ENCODE measurements at places on chromosomes 11 and 22.
A peak's percentile ranks its signal among the peaks of the same experiment; 100 is the strongest.

DNA sequence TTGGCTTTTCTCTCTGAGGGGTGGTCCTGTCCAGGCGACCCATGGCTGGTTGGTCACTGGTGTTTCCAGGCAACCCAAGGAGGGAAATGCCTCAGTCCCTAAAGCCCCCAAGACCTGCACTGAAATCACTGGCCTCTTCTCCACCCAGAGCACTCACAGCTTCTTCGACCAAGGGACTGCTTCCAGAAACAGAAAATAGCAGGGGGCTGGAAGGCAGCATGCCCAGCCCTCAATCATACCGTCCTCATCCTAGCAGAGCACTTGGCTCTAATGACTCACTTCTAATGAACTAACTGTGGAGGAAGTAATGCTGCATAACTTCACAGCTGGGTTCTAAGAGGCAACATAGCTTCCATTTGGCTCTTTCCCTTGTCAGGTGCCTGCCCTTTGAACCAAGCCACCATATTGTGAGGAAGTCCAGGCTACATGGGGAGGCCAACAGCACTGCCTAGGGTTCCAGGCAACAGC lies 27.6 kb downstream of the DKK3 start:
- no peaks in the 10 kb centered on the region for H3K27me3 ChIP-seq
- no peak for DNase-seq
- H3K36me3 ChIP-seq: no peaks in the 10 kb centered on the region
- no peak overlapping the region for H3K4me3 ChIP-seq
- no peaks in the 10 kb centered on the region for H3K4me1 ChIP-seq

DNA sequence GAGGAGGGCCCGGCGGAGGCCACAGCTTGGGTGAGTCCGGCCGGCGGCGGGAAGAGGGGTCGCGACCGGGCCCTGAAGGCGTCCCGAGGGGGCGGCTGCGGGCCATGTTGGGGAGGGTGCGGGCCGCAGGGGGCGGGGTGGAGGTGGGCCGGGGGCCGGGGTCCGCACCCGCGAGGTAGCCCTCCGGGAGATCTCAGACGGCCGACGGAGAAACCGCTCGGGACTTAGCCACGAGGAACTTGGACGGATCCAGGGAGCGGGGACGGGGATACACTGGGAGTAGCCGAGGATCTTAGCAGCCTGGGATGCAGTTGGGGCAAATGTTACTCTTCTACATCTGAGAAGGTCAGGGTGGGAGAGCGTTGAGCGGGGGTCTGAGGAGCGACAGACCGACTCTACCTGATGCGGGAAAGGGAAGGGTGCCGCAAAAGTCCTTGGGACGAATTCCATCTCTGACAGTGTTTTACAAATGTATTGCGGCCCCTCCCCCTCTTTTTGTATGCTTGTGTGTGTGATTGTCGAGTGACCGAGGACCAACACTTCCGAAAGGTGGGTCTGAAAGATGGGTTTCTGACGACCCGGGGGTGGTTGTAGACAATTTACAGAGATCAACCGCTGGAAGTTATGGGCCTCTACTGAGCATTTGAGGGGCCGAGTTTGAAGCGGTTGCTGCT lies 658 bp downstream of the STIP1 start:
- H3K36me3 ChIP-seq: no peaks in the 10 kb centered on the region
- DNase-seq: peak; percentile 49
- no peak overlapping the region for H3K4me3 ChIP-seq
- no peaks in the 10 kb centered on the region for H3K27me3 ChIP-seq
- peaks cover 14% of the 10 kb centered on the region for H3K4me1 ChIP-seq

- DNase-seq: no peak
- peaks cover 18% of the 10 kb centered on the region for H3K4me1 ChIP-seq
- H3K27ac ChIP-seq: no peak overlapping the region
- H3K36me3 ChIP-seq: no peaks in the 10 kb centered on the region
- no peak overlapping the region for H3K4me3 ChIP-seq
- H3K27me3 ChIP-seq: no peaks in the 10 kb centered on the region
Measured at GRCh38 chr11:452916-453527, 2.9 kb downstream of the PTDSS2 start.

DNA sequence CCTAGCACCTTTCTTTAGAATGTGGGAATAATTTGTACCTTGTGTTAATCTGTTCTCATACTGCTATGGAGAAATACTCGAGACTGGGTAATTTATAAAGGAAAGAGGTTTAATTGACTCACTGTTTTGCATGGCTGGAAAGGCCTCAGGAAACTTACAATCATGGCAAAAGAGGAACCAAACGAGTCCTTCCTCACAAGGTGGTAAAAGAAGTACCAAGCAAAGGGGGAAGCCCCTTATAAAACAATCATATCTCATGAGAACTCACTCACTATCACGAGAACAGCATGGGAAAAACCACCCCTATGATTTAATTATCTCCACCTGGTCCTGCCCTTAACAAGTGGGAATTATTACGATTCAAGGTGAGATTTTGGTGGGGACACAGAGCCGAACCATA lies 127.1 kb upstream of the ANO3 start:
- DNase-seq: no peak
- no peaks in the 10 kb centered on the region for H3K27me3 ChIP-seq
- H3K36me3 ChIP-seq: no peaks in the 10 kb centered on the region
- H3K4me1 ChIP-seq: no peaks in the 10 kb centered on the region
- no peak overlapping the region for H3K27ac ChIP-seq

DNA sequence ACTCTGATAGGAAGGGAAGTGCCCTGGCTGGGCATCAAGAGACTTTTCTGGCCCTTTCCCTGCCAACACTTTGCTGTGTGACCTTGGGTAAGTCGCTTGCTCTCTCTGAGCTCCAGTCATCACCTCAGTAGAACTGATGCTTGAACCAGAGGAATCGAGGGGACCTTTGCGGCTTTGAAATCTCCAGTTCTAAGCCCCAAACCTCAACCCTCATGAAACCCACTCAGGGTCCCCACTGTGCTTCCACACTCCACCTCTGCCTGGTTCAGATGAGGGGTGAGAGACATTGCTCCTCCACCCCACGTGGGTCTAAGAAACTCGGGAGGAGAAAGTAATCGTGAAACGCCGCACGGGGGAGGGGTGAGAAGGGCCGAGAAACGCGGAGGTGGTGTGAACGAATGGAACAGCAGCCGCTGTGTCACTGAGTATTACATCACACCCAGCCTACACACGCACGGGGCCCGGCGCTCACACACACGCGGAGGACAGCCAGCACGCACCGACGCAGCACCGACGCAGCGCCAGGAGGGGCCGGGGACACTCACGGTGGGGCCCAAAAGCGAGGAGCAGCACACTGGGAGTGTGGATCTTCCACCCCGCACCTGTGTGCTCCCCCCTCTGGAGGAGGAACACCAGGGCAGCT lies 4.3 kb downstream of the RTN4RL2 start:
- no peaks in the 10 kb centered on the region for H3K36me3 ChIP-seq
- DNase-seq: no peak
- no peaks in the 10 kb centered on the region for H3K27me3 ChIP-seq
